Uterine smooth muscle cell (primary cell): ENCODE measurements at places on chromosomes 2 and 18. TPM values are rescaled to one million over a fixed set of nuclear protein-coding genes. Genes with fewer than 3 reads are reported as not detected.

CRYGC gene
- total RNA-seq = not detected in 2 replicates

POTEF gene
- 0.22 TPM in 1 of 2 replicates, not detected in the other for total RNA-seq

EIF2AK2 gene
- total RNA-seq = 45.1 and 51.0 TPM in 2 replicates

CD226 gene
- 0.44 and 0.50 TPM in 2 replicates for total RNA-seq

REV1 gene
- 36.1 and 42.9 TPM in 2 replicates for total RNA-seq

SNTG2 gene
- 0.11 TPM in 1 of 2 replicates, not detected in the other for total RNA-seq

FAM161A gene
- 3.9 and 4.4 TPM in 2 replicates for total RNA-seq

HAUS1 gene
- total RNA-seq = 37.9 and 77.0 TPM in 2 replicates

STAMBP gene
- total RNA-seq = 22.1 and 23.0 TPM in 2 replicates

GPBAR1 gene
- total RNA-seq = 0.12 TPM in 1 of 2 replicates, not detected in the other

SH2D6 gene
- 0.89 and 1.4 TPM in 2 replicates for total RNA-seq

CHST9 gene
- total RNA-seq = under 0.01 TPM in 1 of 2 replicates, not detected in the other

UGT1A3 gene
- total RNA-seq = not detected in 2 replicates

CTLA4 gene
- total RNA-seq = not detected in 2 replicates

LOXL3 gene
- total RNA-seq = 12.1 and 28.0 TPM in 2 replicates

CREG2 gene
- 3.9 and 5.2 TPM in 2 replicates for total RNA-seq

SP5 gene
- total RNA-seq = not detected in 2 replicates

FRZB gene
- total RNA-seq = 0.11 and 0.12 TPM in 2 replicates

PCARE gene
- total RNA-seq = not detected in 2 replicates

CRYBA2 gene
- not detected in 2 replicates for total RNA-seq

VWA3B gene
- total RNA-seq = not detected in 2 replicates

ABCG5 gene
- total RNA-seq = not detected in 2 replicates

SALL3 gene
- total RNA-seq = not detected in 2 replicates

BOLL gene
- total RNA-seq = not detected in 2 replicates

AMER3 gene
- not detected in 2 replicates for total RNA-seq

DSG2 gene
- 22.2 and 30.1 TPM in 2 replicates for total RNA-seq

SERPINB13 gene
- total RNA-seq = not detected in 2 replicates

SPOPL gene
- total RNA-seq = 20.9 and 21.4 TPM in 2 replicates

CTIF gene
- 14.6 and 35.5 TPM in 2 replicates for total RNA-seq

ZNF2 gene
- total RNA-seq = 6.3 and 9.0 TPM in 2 replicates

DPP4 gene
- 40.4 and 89.7 TPM in 2 replicates for total RNA-seq

PSMA8 gene
- total RNA-seq = not detected in 2 replicates

KYNU gene
- 9.1 and 16.6 TPM in 2 replicates for total RNA-seq

RGPD3 gene
- total RNA-seq = 0.33 and 0.37 TPM in 2 replicates

NOL4 gene
- not detected in 2 replicates for total RNA-seq

ALK gene
- total RNA-seq = under 0.01 TPM in 1 of 2 replicates, not detected in the other

TAF4B gene
- total RNA-seq = 2.3 and 3.1 TPM in 2 replicates

OR6B2 gene
- not detected in 2 replicates for total RNA-seq

ADNP2 gene
- 22.0 TPM in 2 replicates for total RNA-seq

C2orf81 gene
- total RNA-seq = 1.00 and 1.4 TPM in 2 replicates

GALNT5 gene
- 1.8 and 7.2 TPM in 2 replicates for total RNA-seq

ABCG8 gene
- total RNA-seq = not detected in 2 replicates
